ENCODE measurements at places on chromosomes 3 and 15. TPM values are rescaled to one million over a fixed set of nuclear protein-coding genes. Genes with fewer than 3 reads are reported as not detected.
A peak's percentile ranks its signal among the peaks of the same experiment; 100 is the strongest.

DNA sequence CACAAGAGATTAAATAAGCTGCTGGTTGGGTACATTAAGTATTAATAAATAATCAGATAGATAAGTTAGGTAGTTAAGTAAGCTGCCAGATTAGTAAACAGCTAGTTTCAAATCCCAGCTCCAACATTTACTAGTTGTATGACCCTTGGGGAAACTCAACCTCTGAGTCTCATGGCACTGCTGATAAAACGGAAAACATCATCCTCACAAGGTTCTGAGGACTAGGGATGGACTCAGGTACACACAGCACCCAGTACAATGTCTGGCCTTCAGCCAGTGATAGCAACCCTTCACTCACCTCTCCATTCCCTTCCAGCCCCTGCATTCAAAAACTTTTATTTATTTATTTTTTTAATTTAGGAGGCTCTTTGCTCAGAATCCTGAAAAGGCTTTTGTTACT is 32.3 kb downstream of the B3GNT5 start:
- no peaks in the 10 kb centered on the region for H3K27me3 ChIP-seq
- H3K36me3 ChIP-seq, result no peaks in the 10 kb centered on the region
- peak overlapping the region; percentile 54 for H3K27ac ChIP-seq
- no peak overlapping the region for H3K4me3 ChIP-seq
- H3K4me1 ChIP-seq, result no peaks in the 10 kb centered on the region

The EPHA3 gene
- total RNA-seq, result 2.5 TPM

DNA sequence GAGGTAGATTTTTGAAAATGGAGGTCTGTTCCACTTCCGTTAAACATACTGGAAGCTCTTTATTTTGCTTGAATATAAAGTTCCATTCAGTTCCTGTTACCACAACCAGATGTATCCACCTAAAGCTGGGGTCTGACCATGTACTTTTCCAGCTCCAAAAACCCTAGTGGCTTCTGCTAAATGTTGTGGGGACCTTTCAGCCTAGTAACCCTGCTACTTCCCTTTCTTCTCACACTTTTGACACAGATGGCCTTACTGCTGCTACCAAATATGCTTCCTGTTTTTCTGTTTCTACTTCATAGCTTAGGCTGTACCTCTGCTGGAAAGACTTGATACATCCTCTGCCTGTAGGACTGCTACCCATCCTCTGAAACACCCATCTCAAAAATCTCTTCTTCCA is 87.8 kb downstream of the COL6A6 start:
- no peak overlapping the region for H3K4me3 ChIP-seq
- no peaks in the 10 kb centered on the region for H3K27me3 ChIP-seq
- no peak for DNase-seq
- H3K4me1 ChIP-seq, result no peaks in the 10 kb centered on the region
- no peaks in the 10 kb centered on the region for H3K36me3 ChIP-seq

DNA sequence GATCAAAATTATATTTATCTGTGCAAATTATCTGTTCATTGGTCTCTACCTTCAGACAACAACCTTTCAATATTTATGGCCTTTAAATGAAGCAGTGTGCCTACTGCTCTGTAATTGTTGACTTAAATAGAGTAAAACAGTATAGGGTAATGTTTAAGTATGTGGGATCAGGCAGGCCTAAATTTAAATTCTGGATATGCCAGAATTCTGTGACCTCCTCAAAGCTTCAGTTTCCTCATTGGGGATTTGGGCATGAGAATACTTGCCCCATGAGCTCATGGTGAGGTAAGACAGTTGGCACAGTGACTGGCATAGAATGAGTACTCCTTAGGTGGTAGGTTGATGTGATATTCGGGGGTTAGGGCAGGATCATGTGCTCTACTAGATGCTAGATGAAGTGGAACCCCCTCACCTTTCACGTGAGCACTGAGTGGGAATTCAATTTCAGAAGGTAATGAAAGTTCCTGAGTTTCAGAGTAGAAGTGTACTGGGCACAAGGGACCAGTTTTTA is 14.9 kb downstream of the ARL8B start:
- H3K36me3 ChIP-seq, result no peaks in the 10 kb centered on the region
- no peak for DNase-seq
- no peak overlapping the region for H3K4me3 ChIP-seq
- H3K4me1 ChIP-seq, result peaks cover 3% of the 10 kb centered on the region
- H3K27me3 ChIP-seq, result no peaks in the 10 kb centered on the region

The MST1R gene
- total RNA-seq, result 5.6 TPM

- H3K4me1 ChIP-seq, result no peaks in the 10 kb centered on the region
- no peaks in the 10 kb centered on the region for H3K36me3 ChIP-seq
- no peak for DNase-seq
- no peak overlapping the region for H3K4me3 ChIP-seq
These were observed 118.2 kb downstream of the EFHB start for GRCh38 chr3:19815805-19816204.

GRCh38 chr3:123284399-123285010 is 82.8 kb downstream of the SEC22A start:
- no peak overlapping the region for H3K27ac ChIP-seq
- H3K36me3 ChIP-seq, result peaks cover 10% of the 10 kb centered on the region
- no peaks in the 10 kb centered on the region for H3K4me1 ChIP-seq
- no peak for DNase-seq
- H3K27me3 ChIP-seq, result no peaks in the 10 kb centered on the region

DNA sequence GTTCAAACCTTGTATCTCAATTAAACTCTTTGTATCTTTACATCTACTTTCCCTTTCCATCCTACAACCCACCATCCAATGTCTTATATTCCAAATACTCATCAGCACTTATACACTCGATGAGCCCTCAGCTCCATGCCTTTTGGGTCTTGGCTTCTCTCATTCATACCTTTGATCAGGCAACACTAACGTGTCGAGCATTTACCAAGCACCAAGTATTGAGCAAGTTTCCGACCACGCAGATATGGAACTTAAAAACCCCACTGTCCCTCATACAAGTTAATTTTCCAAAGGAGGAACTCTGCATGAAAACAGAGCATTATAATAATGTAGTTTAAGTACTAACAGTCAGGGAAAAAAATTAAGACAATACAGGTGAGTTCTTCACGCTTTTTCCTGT is 102.8 kb downstream of the IL1RAP start:
- no peak for DNase-seq
- H3K4me3 ChIP-seq, result no peak overlapping the region
- H3K27me3 ChIP-seq, result no peaks in the 10 kb centered on the region
- peaks cover 4% of the 10 kb centered on the region for H3K36me3 ChIP-seq
- H3K27ac ChIP-seq, result no peak overlapping the region
- H3K4me1 ChIP-seq, result no peaks in the 10 kb centered on the region

The PSMA4 gene
- total RNA-seq, result 92.7 TPM

- H3K4me1 ChIP-seq, result no peaks in the 10 kb centered on the region
- H3K27ac ChIP-seq, result no peak overlapping the region
- no peak overlapping the region for H3K4me3 ChIP-seq
- H3K27me3 ChIP-seq, result no peaks in the 10 kb centered on the region
- no peak for DNase-seq
These were observed 83.0 kb downstream of the CRYGS start for GRCh38 chr3:186461141-186461540.

DNA sequence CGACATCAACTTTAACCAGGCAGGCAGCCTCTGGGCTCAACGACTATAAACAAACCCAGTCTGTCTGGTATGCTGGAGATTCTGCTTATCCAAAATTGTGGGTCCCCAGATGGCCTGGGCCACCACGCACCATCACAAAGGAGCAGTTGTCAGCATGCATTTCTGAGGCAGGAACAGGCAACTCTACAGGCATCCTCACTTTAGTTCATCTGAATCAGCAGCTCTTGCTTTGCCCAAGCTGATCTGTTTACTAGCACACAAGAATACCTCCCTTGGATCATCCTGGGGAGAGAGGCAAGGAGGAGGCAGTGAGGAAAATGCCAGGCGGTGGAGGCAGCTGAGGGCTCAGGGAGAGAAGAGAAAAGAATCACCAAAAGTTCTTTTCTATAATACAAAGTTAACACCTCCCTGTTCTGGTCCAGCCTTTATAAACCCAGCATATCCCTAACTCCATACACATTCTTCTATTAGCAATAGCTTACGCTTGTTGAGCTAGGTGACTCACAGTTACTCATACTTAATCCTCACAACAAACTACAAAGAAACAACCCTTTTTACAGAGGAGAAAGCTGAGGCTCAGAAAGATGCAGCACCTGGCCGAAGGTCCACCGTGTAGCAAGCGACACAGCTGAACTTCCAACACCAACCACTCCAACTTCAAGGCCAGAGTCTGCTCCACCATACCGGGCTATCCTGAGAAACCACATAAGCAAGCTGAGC is 33.6 kb downstream of the ZDHHC3 start:
- H3K27ac ChIP-seq, result no peak overlapping the region
- DNase-seq, result no peak
- H3K4me3 ChIP-seq, result no peak overlapping the region

Data from lung (tissue), 17 donors.